Stimulated activated CD8-positive, alpha-beta memory T cell treated with anti-CD3 and anti-CD28 coated beads, Interleukin-4, amount 100 ng/mL, for 48 hours (primary cell): ENCODE measurements at places on chromosomes 4 and X.

- DNase-seq: no peak
Observed at GRCh38 chrX:66012094-66012534, 27.8 kb downstream of the VSIG4 start.

- DNase-seq: no peak
Observed at GRCh38 chr4:105149771-105150170, 3.1 kb downstream of the TET2 start.

GRCh38 chr4:108058685-108059440 lies 69.2 kb downstream of the HADH start:
- DNase-seq: no peak

DNA sequence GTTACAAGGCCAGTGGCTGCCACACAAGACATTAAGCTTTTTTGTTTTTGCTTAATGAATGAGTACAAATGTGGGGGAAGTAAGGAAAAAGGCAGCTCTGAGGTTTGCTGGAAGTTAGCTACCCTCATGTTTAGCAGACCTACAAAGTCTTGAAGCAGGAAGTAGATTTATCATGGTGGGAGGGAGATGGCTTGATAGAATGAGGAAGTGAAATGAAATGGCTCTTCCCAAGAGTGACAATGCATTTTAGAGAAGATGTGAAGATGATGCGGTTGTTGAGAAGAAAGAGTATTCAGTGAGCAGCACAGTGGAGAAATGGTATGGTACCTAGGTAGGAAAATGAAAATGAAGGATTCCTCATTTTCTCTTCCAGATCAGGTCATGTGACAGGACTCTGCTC lies 108.0 kb downstream of the SLIT2 start:
- no peak for DNase-seq

GRCh38 chr4:177177541-177178081 lies 132.1 kb upstream of the NEIL3 start:
- DNase-seq: no peak

DNA sequence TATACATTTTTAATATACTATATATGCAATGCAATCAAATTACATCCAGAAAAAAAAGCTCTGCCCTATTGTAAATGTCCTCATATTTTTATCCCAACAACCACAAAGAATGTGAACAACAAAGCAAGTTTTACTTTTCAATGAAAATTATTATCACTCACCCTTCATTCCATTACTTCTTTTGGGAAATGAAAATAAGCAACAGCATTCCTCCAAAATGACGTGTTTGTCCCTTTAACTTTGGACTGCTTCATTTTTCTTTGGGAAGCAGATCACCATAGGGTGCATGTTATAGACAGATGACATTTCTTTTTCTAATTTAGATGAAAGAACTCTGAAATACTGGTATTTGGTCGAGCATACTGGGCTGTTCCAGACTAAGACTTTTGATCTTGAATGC lies 667.1 kb upstream of the BOD1L1 start:
- DNase-seq: no peak

GRCh38 chr4:6121276-6121850 lies 79.0 kb downstream of the JAKMIP1 start:
- DNase-seq: peak; percentile 3

DNA sequence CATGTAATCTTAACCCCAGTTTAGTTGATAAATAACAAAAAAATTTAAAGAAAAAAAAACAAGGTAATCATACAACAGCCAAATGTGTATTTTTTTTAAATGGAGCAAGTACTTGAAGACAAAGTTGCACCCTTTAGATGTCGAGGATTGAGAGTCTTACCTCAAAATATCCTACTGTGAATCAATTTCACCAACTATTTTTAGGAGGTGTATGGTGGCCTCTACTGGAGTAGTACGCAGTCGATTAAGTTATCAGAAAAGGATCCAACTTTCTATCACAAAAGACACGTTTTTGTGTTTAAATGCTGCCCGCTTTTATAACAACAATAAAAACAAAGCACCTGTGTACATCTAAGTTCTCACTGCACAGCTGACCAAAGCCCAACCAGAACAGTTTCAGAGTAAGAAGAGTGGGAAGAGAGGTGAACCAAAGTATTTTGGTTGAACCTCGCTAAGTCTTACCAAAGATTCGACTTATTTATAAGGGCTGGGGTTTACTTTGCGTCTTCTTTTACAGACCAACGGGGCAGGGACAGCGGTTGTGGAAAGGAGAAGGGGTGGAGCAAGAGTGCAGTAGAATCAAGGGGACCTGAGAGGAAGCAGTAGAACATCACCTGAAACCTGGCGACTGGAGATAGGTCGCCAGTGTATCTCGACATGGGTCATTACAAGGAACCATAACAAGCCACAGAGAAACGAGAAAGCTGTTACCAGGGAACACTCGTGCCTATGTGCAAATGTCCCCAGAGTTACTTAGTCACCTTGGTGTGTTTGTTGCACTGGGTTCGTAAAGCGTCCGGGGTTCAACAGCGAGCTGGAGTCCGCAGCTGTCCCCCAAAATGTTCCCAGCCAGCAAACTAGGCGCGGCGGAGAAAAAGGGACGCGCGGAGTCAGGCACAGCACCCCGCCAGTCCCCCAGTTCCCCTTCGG lies 1.1 kb downstream of the RPS6KA6 start:
- DNase-seq: no peak

- DNase-seq: no peak
Observed at GRCh38 chrX:68750316-68750715, 78.5 kb upstream of the EFNB1 start.

DNA sequence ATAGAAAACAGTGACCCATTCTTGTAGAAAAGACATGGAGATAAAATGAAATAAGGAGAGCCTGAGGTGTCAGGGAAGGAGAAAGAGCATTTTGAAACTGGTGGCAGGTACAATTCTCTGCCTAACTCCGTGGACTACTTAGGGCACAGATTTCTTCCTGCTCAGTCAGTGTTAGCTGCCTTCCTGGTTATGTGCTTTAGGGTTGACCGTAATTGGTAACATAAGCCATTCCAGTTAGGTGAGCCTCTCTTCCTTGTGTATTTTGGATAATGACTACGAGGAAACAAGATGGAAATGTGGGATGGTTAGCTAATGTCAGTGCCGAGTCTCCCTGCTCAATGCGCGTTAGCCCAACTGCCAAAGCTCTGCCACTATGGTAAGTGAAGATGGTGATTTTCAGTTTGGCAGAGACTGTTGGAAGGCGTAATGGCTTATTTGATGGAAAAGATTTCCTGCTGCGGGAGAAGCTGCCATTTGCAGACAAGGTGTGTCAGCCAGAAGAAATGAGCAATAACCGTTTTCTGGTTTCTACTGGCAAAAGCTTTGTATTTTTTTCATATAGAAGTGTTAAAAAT lies 174.1 kb downstream of the CBR4 start:
- no peak for DNase-seq
